ENCODE measurements at places on chromosomes 4 and X.
A peak's percentile ranks its signal among the peaks of the same experiment; 100 is the strongest.

DNA sequence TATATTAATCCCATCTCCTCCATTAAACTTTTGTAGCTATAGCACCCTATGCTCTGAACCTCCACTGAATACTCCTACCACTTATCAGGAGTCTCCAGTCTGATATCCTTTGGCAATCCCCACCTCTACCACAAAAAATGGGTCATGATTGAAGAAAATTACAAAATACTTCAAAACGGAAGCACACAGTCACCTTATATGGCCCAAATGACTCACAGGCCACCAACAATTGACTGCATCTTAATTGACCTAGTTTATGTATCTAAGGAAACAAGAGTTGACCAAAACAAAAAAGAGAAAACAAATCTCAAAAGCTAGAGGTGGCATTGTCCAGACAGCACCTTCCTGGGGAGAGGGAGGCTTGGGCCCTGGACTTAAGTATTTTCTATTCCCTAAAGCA is 120.0 kb upstream of the DIAPH2 start:
- no peak for DNase-seq

DNA sequence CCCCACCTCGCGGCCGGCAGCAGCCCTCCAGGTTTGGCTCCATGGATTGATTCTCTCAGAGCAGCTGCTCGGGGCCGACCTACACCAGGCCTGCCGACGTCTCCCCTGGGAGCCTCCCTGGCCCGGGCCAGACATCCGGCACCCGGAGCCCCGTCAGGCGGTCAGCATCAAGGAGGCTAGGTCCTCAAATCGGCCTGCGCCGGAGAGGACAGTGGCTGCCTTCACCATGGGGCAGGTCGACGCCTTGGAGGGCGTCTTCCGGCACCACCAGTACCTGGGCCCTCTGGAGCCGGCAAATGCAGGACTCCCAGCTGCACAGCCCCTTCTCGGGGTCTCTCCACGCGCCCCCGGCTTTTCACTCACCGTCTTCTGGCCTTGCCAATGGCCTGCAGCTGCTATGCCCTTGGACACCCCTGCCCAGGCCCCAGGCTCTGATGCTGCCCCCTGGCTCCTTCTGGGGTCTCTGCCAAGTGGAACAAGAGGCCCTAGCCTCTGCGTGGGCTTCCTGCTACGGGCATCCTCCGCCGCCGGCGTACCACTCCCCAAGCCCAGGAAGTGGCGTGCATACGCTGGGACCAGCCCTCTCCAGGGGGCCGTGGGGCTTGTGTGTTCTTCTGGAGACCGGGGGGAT is 341.8 kb downstream of the MAGEB5 start:
- DNase-seq, result no peak

- no peak for DNase-seq
Measured at GRCh38 chrX:109704563-109704962, 28.5 kb downstream of the ACSL4 start.

DNA sequence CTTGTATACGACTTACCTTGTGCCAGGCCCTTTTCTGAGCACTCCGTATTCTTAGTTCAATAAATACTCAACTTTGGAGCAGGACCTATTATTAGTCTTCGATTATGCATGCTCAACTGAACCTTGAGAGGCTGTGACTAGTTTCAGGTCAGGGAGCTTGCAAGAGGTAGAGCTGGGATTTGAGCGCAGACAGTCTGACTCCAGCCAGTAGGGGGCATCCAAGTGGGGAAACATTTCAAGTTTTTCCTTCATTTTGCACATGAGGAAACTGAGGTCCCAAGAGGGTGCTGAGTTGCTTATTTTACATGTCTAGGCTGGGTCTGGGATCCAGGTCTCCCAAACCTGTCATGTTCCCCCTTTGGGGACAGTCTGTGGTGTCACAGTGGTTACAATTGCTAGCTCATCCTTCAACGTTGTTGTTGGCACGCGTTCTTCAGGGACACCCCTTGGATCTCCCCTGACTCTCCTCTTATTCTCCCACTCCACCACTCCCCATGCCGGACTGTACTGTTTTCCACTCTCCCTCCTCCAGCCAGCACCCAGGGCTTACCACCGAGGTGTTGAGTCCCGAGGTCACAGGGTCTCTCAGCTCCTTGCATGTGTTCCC is 6.7 kb upstream of the PRICKLE3 start:
- DNase-seq, result no peak

- no peak for DNase-seq
Measured at GRCh38 chrX:4800756-4801155, 1087.3 kb upstream of the PRKX start.

- no peak for DNase-seq
Measured at GRCh38 chrX:123185721-123186120, 1.6 kb downstream of the GRIA3 start.

- no peak for DNase-seq
Measured at GRCh38 chrX:154719132-154719675, 31.7 kb downstream of the GAB3 start.

- no peak for DNase-seq
Measured at GRCh38 chr4:36159208-36159607, 85.1 kb downstream of the ARAP2 start.

GRCh38 chr4:52657292-52657617 is 1.8 kb downstream of the USP46 start:
- no peak for DNase-seq

DNA sequence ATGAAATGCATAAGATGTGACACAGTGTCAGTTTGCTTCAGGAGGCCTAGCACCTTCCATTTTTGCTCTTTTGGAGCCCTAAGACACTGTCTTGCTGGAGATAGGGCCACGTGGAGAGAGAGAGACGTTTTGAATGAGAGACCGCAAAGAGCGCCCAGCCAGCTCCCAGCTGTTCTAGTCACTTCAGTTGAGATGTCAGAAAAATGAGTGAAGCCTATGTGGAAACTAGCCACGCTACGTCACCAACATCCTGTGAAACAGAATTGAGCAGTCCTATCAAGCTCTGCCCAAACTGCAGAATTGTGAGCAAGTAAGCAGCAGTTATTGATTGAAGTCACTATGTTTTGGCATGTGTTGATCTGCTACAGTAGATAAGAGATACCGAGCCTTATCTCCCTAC is 13.1 kb downstream of the GPR82 start:
- DNase-seq, result no peak

DNA sequence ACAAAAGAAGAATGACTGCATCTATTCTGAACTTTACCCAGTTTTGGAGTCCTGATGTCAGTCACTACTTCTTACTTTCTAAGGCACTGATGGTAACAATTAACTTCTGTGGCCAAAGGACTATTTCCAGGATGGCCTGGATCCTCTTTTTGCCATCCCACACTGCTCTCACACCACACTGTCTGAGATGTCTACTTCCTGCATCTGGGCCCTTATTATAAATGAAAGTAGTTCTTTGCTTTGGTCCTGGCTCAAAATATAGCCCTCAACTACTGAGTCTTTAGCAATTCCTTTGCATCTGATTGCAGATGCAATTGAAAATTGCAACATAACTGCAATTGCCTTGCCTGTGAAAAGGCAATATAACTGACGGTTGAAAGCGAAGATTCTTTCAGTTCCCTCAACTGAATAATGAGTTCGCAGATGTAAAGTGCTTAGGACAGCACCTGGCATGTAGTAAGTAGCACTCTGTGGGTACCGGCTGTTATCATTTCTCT is 44.2 kb downstream of the COQ2 start:
- DNase-seq, result no peak

- peak; percentile 19 for DNase-seq
Measured at GRCh38 chrX:119605464-119606279, 552 bp downstream of the NKRF start.

DNA sequence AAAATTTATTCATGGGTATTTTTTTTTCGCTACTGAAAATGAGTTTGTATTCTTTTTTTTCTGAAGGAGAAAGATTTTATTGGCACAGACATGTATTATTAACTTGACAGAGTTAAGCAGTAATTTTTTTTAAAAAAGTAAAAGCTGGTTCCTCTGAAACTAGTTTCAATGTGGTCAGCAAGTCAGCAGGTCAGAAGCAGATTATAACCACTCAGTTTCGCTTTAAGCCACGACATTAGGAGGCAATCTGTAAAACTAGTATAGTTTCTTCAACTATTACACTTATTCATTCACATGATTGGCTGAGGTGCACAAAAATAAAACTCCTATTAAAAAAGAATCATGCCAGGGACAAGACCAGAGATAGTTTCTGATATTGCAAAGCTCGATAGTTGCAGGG is 714.2 kb upstream of the PCDH7 start:
- no peak for DNase-seq

DNA sequence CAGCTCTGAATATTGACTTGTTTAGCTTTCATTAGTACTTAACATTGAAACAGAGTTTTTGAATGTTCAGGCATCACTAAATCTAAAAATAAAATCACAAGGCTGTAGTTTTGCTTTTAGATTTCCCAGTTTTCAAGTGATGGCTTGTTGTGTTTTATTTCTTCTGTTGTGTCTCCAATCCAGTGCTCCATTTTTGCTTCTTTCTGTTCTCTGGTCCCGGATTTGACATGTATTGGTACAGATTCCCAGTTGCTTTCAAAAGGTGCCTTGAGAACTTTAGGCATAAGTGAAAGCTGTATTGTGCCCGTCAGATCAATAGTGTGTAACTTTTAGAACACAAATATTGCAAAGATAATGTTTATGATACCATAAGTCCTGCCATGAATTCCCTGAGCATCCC is 53.2 kb downstream of the ARHGAP10 start:
- DNase-seq, result no peak

DNA sequence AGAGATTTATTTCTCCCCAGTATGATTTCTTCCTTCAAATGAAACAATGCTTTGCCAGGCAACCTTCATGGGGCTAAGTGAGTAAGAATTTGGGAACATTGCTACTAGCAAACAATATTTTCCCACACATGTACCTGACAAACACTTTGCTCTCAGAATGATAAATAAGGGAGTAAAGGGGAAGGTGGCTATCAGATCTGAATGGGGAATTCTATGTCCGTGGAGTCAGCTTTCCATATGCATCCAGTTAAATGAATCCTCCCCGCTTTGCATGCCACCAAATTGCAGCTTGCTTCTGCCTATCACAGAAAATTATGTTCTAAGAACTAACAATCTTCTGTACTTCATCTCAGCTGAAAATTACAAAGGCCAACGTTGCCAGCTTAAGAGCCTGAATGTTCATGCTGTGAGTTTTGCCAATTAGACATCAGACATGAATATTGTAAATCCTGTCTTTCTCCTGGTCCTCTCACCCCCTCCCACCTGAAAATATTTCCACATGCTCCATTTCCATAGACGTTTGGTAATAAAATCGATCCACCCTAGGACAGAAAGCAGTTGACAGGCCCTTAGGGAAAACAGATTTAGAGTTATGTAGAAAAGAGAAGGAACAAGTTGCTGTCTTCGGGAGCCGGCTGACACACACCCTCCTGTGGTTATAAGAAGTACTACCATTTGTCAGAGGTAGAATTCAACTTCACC is 6.3 kb downstream of the MEPE start:
- DNase-seq, result peak; percentile 16

- DNase-seq, result no peak
Measured at GRCh38 chr4:89403826-89404225, 96.2 kb upstream of the GPRIN3 start.

GRCh38 chr4:38803833-38804653 is 548 bp downstream of the TLR1 start:
- no peak for DNase-seq

DNA sequence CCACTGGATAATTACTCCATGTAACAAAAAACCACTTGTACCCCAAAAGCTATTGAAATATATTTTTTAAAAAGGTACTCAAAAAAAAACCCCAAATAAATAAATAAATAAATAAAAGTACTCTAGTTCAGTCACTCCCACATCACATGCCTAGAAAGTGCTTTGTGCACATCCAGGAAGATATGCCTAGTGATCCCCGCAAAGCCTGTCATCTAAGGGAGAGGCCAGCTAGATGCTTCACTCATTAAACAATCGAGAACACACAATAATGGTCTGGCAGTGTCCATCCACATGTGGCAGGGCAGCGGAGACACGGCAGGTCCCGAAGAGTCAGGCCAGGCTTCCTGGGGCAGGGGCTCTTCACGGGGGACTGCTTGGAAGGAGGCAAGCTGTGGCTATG is 47.6 kb downstream of the RAB33B start:
- DNase-seq, result no peak

DNA sequence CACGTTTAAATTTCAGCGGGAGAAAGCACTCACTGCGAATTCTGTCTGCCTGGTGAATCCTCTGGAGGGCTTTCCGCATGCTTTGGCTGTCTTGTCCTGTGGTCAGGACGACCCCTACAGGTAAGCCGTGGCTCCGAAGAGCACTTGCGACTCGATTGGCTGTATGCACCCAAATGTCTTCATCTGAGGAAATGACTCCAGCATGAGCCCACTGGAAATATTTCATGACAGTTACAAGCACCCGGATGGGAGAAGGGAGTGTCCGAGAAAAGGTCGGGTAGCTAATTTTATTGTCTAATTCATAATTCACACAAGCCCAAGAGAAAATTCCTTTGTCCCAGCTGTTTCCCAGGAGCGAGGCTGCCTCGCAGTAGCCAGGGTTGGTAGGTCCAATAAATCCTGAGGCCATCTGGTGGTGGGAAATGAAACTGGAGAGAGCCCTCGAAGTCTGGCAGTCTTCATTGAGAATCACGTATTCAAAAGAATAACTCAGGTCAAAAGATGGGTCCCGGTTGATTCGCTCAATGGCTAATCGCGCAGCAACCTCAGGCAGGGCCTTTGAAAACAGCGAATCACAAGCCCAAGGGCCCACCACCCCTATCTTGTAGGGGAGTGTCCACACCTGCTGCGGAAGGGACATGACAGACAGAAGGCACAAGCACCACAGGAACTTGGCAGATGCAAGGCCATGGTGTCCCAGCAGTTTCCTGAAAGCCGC is 6.6 kb downstream of the GUCY2F start:
- DNase-seq, result peak; percentile 11

- DNase-seq, result no peak
Measured at GRCh38 chrX:84441143-84441542, 61.1 kb downstream of the HDX start.

GRCh38 chrX:153704021-153704526 is 16.3 kb downstream of the SLC6A8 start:
- no peak for DNase-seq

GRCh38 chr4:127209580-127210095 is 423.1 kb upstream of the INTU start:
- no peak for DNase-seq

GRCh38 chrX:12802741-12803140 is 11.5 kb downstream of the PRPS2 start:
- no peak for DNase-seq

DNA sequence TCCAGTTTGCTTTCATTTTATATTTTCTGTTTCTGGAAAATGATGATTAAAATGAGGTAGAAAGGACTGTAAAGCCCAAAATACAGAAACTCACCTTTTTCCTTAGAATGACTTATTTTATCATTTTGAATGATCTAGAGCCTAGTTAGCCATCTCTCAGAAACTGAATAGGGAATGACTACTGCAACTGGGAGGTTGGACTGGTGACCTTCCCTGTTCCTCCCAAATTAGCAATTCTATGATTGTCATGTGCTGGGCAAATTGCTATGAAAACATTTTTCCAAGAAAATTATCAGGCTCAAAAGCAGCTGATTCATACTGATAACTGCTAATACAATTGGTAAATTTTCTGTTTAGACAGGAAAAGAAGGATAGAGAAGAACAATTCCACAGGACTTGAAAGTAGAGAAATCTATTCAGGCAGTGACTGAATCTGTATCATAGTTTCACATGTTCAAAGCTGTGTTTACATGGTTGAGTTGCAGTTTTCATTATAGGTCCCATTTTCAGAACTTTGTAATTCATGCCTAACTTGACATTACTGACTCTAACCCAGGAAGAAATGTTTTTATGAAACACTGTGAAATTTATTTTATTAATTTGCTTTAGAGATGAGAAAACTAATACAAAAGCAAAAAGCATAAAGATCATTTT is 43.4 kb upstream of the SEC24B start:
- DNase-seq, result no peak

- no peak for DNase-seq
Measured at GRCh38 chr4:32991663-32992062, 2271.5 kb downstream of the PCDH7 start.
